ENCODE measurements at places on chromosomes 16 and 17.

- no peak for DNase-seq
Measured at GRCh38 chr17:57682701-57683100, 62.4 kb downstream of the CCDC182 start.

DNA sequence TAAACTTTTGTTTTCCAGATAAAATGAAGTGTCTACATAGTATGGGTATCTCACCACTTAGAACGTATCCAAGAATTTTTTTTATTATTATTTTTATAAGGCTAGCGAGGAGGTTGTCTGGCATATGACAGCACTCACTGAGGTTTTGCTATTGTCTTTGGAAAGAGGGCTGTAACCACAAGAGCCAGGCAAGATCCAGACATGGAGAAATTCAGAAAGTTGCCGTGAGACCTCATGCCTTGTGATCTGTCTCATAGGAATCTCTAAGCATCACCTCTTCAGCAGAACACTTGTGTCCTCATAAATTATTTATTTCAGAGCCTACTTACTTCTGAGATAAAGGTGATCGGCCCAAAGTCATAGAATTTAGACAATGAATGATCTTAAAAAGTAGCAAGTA is 410.8 kb downstream of the CDH11 start:
- no peak for DNase-seq

DNA sequence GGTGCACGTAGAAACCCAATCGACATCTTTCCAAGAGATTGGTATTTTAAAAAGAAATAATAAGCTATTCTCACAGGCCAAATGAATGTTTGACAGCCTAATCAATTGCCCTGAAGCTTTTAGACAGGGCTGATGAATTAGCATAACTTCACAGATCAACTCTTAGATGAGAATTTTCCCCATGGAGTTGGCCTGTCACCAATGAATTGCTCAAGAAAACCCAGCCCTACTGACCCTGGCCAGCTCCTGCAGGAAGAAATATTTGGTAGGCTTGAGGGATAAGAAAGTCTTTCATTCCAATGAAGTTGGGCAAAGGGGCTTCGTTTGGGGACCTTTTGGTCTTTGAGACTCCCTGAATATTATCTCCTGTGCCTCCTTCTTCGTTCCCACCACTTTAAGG is 23.4 kb upstream of the SEC14L1 start:
- no peak for DNase-seq

GRCh38 chr16:12158428-12158827 is 181.9 kb downstream of the SNX29 start:
- DNase-seq: no peak

- DNase-seq: no peak
Measured at GRCh38 chr17:38544839-38545209, 60.9 kb downstream of the SRCIN1 start.

DNA sequence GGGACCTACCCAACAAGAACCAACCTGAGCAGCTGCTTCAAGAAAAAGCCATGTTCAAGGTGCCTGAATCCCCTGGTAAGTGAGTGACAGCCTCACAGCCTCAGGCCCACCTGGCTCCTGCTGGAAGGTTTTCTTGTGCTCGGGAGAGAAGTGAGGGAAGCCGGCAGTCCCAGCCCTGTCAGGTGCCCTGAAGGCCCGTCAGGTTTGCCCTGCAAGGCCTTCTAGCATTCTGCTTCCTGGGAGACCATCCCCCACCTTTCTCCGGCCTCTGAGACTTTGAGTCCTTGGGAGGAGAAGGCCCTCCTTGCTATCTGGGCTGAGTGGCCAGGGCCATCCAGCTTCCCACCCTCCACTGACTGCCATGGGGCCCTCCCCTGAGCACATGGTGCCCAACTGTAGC is 166.7 kb upstream of the ZNF267 start:
- no peak for DNase-seq

GRCh38 chr16:86712158-86713009 is 134.0 kb downstream of the FOXL1 start:
- no peak for DNase-seq

- DNase-seq: no peak
Measured at GRCh38 chr17:70060415-70060814, 14.6 kb upstream of the KCNJ16 start.

DNA sequence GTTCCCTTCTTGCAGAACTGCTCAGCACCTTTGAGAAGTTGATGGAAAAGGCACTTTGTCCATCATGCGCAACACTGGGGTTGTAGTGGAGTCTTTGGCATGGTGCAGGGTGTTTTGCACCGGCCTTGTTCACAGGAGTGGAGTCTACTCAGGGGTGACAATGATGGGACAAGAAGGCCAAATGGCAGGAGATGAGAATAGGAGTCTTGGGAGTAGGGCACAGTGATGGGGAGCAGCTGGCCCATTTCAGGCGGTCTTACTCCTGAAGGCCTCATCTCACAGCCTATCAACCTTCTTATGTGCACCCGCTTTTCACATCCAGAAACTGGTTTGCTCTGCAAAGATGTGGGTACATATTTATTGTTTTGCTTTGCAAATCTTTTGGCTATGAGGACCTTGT is 13.4 kb upstream of the KCNG4 start:
- DNase-seq: no peak

GRCh38 chr17:79874329-79874981 is 35.2 kb upstream of the CBX4 start:
- no peak for DNase-seq

GRCh38 chr16:89202422-89203215 is 2.3 kb upstream of the SLC22A31 start:
- no peak for DNase-seq

- peak; percentile 69 for DNase-seq
Measured at GRCh38 chr16:53773150-53773846, 69.3 kb downstream of the FTO start.

GRCh38 chr16:24217461-24217860 is 38.7 kb upstream of the CACNG3 start:
- no peak for DNase-seq

DNA sequence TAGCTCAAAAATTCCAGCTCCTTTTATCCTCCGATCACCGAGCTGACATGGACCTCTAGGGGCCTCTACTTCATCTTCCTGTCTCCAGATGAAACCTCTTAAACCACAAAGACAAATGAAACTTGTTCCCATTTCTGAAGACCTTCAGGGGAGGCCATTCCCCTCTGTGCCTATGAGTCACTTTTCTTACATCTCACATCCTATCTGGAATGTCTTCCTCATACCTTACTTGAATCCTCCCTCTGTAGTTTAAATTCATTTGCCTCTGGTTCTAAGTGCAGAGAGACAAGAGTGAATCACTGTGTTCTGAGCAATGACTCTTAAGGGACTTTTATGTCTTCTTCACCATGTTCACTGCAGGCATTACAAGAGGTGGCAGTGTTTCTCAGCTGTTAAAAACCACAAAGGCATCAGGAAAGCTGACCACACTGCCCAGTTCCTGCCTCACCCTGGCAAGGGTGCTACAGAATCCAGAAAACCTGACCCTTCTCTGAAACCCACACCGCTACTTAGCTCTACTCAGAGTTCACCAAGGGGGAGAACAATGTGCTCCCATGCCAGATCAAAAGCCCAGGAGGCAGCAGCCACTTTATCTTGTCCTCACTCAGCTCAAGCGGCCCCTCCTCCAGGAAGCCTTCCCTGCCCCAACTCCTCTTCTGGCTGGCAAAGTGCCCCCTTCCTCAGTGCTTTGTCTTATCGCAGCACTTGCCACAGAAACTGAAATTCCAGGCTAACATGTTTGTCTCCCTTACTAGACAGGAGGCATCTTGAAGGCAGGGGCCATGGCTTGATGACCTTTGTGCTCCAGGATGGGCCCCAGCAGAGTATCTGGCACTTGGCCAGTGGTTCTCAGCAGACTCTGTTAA is 6.4 kb downstream of the CUEDC1 start:
- peak; percentile 76 for DNase-seq

DNA sequence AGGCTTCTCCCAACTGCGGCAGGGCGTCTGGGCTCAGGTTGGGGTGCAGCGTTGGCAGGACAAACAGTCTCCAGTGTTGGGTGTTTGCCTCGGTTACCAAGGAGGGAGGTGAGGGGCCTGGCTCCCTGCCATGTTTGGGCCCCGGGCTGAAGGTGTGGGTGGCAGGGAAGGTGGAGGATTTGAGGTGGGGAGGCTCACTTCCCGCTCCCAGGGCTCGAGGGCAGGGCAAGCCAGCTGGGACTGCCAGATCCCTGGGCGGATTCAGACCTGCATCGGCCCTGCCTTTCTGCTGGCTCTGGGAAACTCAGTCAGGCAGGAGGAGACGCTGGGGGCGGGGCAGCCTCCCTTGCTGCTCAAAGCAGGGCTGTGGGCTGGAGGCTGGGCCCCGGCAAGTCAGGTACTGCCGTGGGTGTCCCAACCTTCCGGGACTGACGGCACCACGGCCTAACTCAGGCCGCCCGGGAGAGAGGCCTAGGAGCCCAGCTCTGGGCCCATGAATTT is 31.3 kb upstream of the KRT17 start:
- DNase-seq: peak; percentile 97

GRCh38 chr16:86073763-86074493 is 175.0 kb downstream of the IRF8 start:
- DNase-seq: no peak

- no peak for DNase-seq
Measured at GRCh38 chr17:35907691-35908090, 22.9 kb downstream of the RDM1 start.

GRCh38 chr16:71179569-71179968 is 51.0 kb downstream of the HYDIN start:
- no peak for DNase-seq

DNA sequence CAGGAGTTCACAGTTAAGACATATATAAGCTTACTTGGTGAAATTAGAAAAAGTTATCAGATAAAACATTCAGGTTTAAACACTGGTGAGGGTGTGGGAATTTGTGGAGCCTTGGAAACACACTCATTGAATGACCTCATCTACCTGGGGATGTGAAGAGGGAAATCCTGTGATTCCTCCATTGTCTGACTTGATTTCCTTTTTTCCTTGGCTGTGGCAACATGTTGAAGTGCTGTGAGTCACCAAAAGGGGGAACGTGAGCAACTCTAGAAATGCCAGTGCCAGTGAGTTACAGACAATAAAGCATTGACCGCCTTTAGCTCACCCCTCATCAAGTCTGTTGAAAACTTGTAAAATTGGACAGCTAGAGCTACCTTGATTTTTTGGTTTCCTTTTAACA is 1.8 kb downstream of the HMOX2 start:
- peak; percentile 39 for DNase-seq

GRCh38 chr17:78562734-78563133 is 14.5 kb downstream of the DNAH17 start:
- DNase-seq: no peak

- DNase-seq: no peak
Measured at GRCh38 chr16:12901597-12902461, at the start of gene SHISA9. Gene SHISA9 (plus strand): TSS chr16:12901598.

DNA sequence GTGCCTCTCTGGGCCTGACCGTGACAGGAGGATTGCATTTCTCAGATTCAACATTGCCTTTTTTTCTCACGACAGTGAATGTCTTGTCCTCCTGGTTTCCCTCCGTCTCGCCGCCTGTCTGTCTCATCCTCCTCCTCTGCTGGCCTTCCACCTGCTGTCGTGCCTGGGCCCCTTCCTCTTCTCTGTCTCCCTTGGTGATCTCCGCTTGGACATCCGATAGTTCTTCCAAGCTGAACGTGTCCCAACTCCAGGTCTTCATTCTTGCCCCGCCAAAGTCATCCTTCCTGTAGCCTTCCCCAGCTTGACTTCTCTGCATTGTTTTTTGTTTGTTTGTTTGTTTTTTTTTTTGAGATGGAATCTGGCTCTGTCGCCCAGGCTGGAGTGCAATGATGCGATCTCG is 79.4 kb downstream of the RAP1GAP2 start:
- DNase-seq: no peak

GRCh38 chr16:78376452-78376851 is 277.0 kb downstream of the WWOX start:
- no peak for DNase-seq

GRCh38 chr17:28480278-28480677 is 6.8 kb downstream of the SLC13A2 start:
- DNase-seq: no peak

DNA sequence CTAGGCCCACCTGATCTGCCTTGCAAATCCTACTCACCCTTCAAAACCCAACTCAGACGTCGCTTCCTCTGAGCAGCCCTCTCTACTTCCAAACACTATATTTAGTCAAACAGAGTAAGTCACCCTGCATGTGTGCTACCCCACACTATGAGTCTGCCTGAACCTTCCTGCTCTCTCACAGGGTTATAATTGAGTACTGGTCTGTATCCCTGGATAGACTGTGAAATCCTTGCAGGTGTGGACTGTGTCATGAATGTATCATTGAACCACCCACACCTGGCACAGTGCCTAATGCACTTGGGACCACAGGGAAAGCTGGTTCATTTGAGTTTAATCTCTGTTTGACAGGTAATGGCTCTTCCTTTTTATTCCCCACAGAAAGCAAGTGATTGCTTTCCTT is 3.4 kb downstream of the FBXO39 start:
- no peak for DNase-seq

DNA sequence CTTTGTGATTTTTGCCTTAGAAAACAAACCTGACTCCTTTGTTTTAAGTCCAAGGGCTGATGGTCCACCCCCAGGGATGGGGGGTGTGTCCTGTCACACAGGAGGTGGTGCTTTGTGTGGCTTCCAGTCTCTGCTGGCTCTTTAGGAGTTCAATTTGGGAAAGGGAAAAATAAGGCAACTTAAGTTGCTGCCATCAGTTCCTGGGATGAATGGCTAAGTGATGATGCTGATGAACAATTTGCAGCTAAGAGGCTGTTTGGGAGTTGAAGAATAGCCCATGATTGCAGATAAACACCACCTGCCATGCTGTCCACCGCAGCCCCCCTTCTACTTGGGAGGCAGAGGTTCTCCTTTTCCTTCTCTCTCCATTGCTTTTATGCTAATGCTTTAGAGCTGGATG is 40.2 kb downstream of the ARL4D start:
- DNase-seq: no peak

- no peak for DNase-seq
Measured at GRCh38 chr16:22625967-22626366, 115.3 kb downstream of the NPIPB5 start.

- no peak for DNase-seq
Measured at GRCh38 chr16:2165861-2166260, 10.3 kb downstream of the TRAF7 start.

- no peak for DNase-seq
Measured at GRCh38 chr17:40843242-40843641, 20.8 kb upstream of the KRT10 start.

All from PC-9 (cell line).